ENCODE measurements at places on chromosomes 3 and 15.

- DNase-seq: no peak
These were observed 111.6 kb upstream of the PHLDB2 start for GRCh38 chr3:111747490-111747889.

- DNase-seq: no peak
These were observed 90.1 kb downstream of the PCSK6 start for GRCh38 chr15:101399431-101399830.

DNA sequence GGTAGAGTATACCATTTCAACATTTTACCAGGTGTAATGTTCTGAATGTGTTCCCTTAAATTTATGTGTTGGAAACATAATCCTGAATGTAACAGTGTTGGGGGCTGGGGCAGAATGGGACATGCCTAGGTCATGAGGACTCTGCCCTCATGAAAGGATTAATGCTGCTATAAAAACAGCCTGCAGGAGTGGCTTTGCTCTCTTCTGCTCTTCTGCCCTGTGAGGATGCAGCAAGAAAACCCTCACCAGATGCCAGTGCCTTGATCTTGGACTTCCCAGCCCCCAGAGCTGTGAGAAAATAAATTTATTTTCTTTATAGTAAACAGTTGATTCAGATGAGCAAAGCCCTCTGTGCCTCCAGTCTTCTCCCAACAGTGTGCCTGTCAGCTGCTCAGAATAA, 326.0 kb upstream of the ONECUT1 start:
- no peak for DNase-seq

GRCh38 chr3:196222876-196223595, 6.7 kb downstream of the SLC51A start:
- DNase-seq: no peak

DNA sequence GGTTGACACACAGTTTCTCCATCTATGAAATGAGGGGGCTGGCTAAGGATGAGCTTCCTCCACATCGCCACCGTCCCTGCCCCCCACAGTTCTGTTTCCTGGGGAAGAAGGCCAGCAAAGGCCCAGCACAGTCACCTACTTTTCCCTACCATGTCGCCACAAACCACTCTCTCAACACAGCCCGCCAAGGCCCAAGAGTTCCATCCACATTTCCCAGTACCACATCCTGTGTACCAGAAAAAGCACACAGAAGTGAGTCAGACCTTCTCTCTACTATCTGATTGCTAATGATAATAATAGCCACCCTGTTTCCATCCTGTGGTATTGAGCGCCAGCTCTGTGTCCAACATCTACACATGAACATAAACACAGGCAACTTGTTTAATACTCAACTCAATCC, 30.3 kb upstream of the C15orf39 start:
- no peak for DNase-seq

GRCh38 chr15:98674336-98674735, 26.0 kb downstream of the IGF1R start:
- DNase-seq: no peak

- no peak for DNase-seq
These were observed 10.8 kb downstream of the CTSH start for GRCh38 chr15:78933823-78934654.

- DNase-seq: no peak
These were observed 11.5 kb downstream of the APH1B start for GRCh38 chr15:63288778-63289378.

DNA sequence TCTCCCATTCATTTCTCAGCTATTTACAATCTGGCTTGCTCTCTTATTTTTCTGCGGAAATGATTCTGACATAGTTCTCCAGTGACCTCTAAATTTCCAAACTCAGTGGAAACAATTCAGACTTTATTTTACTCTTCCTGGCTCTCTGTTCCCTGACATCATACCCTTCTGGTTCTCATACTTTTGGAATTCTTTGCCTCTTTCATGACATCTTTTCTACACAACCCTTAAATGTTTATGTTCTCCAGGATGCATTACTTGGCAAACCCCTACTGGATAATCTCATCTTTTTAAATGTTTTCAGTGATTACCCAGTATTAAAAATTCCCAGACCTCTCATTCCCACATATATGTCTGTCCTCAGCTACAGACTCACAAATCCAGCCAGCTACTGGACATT, 23.9 kb upstream of the PLSCR4 start:
- no peak for DNase-seq

DNA sequence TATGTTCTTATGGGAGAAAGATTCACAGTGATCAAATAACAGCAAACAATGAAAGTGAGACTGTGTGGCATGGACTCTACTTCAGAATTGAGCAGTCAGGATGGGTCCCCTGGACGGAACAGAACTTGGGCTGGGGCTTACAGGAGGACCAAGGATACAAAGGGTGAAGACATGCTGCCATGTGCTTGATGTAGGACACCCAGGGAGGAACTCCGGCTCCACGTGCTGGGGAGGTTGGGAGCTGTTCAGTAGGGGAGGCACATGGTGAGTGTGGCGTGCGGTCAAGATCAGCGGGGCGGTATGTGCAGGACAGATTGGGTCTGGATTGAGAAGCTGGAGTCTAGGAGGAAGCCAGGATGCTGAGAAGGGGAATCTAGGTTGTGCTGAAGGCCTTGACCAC, 32.6 kb downstream of the PPCDC start:
- DNase-seq: no peak

DNA sequence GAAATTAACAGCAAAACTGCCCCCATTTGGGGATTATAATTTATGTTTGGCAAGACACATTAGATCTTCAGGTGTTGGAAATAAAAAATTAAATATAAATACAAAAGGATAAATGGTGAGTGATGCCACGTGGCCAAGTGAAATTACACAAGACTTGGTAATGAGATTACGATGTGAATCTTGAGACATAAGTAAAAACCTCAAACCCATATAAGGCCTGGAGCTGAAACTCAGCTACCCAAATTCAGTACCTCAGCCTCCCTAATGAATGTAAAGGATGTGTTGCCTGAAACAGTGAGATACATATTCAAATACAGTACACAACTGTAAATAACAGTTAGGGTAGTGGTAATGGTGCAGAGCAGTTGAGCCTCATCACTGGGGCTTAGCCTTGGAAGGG, 1146.6 kb downstream of the OTOL1 start:
- DNase-seq: no peak

DNA sequence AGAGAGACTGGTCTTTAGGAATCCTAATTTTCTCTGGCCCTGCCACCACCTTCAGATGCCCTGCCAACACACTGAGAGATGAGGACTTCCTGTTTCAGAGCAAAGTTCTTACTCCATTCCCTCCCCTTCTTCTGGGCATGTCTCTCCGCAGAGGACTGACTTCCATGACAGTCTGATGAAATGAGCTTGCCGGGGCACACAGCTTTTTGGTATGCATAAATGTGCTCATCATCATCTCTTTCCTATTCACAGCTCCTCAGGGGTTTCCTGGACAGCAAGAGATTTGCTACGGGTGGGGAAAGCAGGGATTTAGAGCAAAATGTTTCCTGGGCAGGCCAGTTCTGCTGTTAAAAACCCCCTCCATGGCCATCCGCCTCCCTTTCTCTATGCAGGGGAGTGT, 27.6 kb upstream of the SEMA6D start:
- DNase-seq: no peak

DNA sequence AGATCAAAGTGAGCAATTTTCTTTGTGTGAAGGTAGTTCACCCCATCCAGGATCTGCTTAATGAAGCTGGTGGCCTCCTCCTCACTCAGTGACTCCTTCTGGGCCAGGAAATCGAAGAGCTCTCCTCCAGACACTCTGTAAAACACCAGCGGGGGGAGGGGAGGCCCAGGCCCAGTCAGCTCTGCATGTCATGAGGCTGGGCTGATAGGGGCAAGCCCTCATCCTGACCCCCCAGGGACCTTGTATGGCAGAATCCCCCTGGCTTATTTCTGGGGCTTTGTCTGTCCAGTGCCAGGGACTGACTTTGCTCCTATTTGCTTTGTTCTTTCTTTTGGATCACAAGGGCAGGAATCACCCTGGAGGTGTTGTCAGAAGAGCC, 74.9 kb downstream of the DAPK2 start:
- DNase-seq: peak; percentile 22

- no peak for DNase-seq
These were observed 505.3 kb downstream of the NLGN1 start for GRCh38 chr3:173902871-173903270.

DNA sequence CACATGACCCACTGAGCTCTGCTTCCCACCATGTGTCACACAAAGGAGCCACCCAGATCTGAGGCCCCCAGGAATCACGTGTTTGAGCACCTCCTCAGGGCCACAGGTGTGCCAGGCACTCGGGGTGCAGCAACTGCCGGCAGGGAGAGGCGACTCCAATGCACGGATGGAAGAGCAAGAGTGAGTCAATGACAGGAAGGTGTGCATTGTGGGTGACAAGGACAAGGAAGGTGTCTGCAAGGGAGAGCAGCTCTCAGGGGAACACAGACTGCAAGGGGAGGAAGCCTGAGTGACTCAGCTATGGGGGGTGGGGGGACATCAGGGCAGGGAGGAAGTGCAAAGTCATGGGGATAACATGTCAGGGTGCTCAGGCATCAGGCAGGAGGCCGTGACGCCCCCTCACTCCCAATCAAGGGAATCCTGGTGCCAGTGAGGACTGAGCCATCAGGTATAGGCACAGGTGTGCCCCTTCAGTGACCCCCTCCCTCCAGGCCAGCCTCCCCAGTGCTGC, 67.4 kb downstream of the NUP210 start:
- DNase-seq: no peak

DNA sequence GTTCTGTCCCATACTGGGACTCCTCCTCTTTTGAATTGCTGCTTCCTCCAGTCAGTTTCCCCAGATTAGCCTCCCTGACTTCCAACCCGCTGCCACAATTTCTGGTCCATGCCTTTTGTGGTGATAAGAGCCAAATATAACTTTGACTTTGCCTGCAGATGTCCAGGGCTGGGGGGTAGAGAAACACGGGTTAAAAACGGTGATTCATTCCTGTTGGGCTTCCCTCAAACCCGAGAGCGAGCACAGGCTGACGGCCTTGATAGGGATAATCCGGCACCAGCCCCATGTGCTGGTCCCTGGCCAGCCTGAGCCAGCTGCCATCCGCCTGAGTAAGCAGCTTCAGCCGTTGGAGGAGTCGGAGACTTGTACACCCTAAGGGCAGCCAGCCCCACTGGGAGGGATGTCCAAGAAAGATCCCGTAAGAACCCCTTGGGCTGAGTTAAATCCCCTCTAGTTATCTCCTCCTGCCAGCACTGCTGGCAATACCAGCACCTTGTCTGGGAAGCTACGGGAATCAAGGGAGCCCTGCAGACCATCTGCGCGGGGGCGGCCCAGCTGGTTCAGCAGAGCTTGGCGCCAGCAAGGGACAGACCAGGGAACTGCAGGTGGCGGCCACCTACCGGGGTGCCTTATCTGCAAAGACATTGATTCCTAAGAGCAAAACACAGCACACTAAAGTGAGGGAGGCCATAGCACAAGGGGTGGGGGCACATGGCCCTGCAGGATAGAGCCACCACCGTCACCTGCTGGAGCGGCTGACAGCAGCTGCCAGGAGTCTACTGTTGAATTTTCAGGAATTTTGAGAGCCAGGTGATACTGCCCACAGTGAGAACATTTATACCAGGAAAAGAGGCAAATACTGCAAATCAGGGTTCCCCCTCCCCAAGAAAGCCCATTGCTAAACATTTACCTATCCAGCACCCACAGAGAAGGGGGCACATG, 18.1 kb downstream of the CSPG4 start:
- no peak for DNase-seq
